ENCODE measurements at places on chromosomes 11 and 22. TPM values are rescaled to one million over a fixed set of nuclear protein-coding genes. Genes with fewer than 3 reads are reported as not detected.

GRCh38 chr11:59602432-59602831, 13.1 kb downstream of the OSBP start:
- DNase-seq, result no peak

The GAB4 gene
- 0.36 TPM for total RNA-seq

GRCh38 chr22:50582493-50583293, at the start of gene CHKB:
Gene CHKB (minus strand): TSS chr22:50582849. CDS start chr22:50582781, 68 bp downstream.
- peak; percentile 99 for DNase-seq

The ACO2 gene
- total RNA-seq, result 83.5 TPM

The POU2AF2 gene
- total RNA-seq, result not detected

DNA sequence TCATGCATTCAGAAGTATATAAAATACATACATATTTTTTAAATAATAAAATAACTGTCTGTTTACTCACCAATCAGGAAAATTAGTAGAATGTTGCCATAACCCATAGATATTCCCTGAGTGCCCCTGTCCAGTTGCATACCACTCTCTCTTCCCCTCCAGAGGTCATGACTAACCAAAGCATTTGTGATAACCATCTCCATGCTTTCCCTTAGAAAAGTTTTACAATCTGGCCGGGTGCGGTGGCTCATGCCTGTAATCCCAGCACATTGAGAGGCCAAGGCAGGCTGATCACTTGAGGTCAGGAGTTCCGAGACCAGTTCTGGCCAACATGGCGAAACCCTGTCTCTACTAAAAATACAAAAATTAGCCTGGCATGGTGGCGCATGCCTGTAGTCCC, 33.2 kb upstream of the LDHA start:
- no peak for DNase-seq

Data from endothelial cell (in vitro differentiated cells).